Hypothalamus (tissue), 51 donors: ENCODE measurements at places on chromosomes 12 and 14.

GRCh38 chr12:108241986-108242703 lies 97.0 kb downstream of the CMKLR1 start:
- no peak for DNase-seq

- DNase-seq = no peak
Observed at GRCh38 chr14:99816217-99816616, 23.0 kb downstream of the EML1 start.

DNA sequence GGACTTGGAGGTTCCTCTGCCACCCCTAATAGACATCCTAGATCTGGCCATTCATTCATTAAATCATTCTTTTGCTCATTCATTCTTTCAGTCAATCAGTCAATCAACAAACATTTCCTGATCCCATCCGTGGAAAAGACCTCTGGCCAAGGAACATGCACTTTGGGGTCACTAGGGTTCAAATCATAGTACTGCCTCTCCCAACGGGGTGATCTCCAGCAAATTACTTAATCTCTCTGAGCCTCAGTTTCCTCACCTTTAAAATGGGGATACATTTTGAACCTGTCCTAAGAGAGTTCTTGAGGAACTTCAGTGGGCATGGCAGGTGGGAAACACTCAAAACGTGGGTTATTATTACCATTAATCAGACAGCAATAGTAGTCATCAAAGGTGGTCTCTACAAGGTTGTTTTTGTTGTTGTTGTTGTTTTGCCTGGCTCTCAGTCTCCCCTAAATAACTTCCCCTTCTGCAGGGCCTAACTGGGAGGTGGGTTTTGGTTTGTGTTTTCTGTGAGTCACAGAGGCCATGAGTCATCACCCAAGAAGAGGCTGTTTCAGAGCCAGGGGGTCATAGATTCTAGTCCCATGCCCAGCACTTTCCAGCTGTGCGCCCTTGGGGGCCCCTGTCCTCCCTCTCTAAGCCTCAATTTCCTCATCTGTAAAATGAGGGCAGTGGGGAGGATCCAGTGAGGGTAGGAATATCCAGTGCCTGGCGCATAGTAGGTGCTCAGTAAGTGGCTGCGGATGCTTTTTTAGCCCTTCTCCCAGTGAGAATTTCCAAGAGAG lies 16.9 kb upstream of the FAM222A start:
- DNase-seq = no peak

DNA sequence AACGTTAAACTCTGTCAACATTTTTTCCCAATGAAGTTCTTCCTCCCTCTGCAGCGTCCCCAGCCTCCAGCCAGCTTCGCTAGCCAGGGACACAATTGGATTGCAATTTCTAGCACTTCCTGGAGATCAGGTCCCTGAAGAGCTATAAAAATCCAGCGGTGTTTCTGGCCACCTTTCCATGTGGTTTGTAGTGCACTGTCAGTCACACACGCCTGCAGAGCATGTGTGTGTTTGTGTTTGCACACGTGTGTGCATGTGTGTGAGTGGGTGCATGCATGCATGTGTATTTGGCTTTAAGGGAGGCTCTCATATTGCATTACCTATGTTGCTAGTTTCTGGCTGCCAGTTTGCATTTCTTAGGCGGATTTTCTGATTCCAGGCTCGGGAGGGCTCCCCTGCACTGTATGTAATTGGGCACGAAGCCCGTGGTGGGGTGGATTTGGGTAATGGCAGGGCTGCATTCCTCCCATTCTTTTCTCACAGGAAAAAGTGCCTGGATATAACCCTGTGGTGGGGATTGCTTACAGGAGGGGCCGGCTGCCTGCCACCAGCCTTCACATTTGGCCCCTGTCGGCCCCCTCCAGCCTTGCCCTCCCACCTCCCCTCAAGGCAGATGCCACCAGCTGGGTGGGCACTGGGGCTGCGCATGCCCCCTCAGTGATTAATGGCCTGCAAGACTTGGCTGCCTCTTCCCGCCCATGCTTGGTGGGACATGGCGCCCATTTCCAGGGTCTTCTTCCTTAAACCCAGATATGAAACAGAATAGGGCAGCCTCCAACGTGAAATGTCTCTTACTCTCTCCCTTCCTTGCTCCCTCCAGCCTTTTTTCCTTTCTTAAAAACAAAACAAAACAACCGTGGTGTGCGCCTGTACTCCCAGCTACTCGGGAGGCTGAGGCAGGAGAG lies 74.0 kb downstream of the TSPAN9 start:
- no peak for DNase-seq

DNA sequence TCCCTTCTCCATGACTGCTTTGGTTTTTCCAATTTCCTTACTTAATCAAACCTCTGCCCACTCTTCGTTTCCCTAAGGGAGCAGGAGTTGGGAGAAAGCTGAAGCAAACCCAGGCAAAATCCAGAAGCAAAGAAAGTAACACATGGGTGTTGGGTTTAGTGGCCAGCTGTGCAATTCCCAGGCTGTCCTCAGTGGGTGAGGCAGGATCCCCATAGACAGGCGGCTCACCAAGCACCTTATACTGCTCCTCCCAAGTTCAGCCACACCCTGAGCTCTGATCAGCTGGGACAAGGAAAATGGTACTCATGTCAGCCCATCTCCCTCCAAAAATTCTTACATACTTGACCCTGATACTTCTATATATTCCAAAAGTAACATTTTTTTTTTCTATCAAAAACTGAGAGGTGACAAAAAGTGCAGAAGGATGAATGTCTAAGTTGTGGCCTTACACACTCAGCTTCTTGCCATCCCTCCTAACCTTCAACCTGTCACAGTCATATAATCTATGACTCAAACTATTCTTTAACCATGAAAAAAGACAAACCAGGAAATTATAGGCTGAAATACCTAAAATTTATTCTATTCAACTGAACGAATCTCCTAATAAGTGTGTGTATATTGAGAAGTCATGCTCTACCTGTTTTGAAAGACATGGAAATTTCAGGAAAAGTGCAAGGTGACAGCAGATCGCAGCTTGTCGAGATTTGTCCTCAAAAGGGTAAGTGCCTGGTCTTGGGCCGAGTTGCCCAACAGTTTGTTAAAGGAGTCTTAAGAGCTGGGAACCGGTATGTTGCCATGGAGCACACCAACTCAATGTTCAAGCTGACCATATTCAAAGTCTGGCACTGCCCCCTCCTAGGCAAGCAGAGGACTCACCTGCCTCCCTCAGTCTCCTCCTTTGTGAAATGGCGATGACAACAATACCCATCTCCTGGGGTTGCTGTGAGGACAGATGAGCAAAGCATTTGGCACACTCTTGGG lies 17.6 kb upstream of the ZFP36L1 start:
- no peak for DNase-seq

DNA sequence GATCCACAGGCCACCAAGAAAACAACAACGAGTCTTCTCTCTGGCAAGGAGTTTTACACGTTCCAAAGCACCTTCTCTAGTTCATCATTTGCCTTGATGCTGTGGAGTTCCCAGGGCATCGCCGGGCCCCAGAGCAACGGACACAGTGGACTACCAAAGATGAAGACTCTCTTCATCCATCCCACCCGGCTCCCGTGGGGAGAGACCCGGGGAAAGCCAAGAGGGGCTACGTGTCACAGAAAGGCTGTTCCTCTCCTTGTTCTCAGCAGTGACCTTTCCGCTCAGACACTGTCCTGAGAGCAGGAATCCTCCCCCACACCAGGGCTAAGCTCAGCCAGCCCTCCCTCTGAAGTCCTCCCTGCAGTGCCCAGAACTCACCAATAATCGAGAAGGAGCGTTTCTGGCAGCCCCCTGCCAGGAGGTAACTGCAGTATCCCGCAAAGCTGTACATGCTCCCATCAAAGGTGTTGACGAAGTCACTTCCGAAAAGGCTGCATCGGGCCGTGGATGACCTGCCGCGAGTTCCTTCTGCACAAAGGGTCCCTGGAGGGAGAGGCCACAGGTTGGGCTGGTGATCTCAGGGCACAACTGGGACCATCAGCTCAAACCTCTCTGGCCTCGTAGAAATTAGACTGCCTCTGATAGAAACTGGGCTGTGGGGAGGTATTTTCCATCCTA lies 3.5 kb downstream of the VWF start:
- no peak for DNase-seq

DNA sequence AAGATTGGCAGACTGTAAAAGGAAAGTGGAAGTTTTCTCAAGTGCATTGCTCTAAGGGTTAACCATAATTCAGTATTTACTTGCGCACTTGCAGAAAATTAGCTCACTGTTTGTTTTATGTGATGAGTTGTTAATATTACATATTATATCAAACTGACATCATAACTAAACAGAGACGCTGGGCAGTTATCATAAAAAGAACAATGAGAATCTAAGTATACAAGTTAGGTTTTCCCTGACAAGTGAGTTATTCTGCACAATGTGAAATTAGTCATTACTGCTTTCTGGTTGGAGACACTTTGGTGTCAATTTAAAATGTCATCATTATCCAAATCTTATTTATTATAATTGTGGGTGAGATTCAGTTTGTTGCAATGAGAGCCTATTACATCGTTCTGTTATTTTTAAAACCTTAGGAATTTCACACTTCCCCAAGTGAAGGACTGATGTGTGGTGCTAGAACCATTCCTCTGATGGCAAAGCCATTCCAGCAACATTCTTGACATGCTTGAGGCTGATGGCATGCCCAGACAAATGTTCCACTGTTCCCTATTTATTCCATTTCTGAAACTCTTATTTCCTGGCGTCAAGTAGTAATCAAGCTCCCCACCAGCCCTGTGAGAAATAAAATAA lies 90.1 kb upstream of the FLRT2 start:
- no peak for DNase-seq

GRCh38 chr14:29278301-29279263 lies 512.0 kb downstream of the FOXG1 start:
- no peak for DNase-seq

GRCh38 chr12:69096669-69097335 lies 142.6 kb upstream of the CPSF6 start:
- DNase-seq = no peak

DNA sequence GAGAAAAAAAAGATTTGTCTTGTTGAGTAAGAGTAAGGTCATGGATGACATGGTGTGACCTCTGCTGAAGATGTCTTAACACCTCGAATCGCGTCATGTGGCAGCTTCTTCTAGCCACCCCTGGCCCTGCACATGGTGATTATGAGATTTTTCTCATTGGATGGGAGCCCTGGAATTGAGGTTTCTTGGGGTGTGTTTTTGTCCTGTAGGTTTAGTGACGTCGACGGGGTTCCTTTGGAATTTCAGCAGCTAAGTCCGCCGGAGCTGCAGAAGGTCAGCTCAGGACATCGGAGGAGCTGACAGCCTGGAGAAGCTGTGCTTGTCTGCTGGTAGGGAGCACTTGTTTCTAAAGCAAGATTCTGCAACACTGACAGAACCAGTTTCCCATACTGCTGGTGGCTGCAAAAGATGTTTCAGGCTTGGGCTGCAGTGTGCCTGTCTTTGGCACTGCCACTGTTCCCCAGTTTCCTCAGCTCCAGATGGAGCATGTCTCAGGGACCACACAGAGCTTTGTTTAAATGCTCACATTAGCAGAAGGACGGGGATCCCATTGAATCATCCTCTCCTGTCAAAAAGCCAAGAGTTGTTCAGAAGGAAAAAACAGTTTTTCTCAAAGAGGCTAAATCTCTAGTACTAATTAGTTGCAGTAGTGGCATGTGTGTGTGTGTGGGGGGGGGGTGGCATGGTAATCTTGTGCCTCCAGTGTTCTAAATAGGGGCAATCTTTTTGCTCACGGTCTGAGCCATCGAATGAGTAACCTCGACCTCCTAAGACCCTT lies 5.2 kb upstream of the FOS start:
- DNase-seq = no peak

DNA sequence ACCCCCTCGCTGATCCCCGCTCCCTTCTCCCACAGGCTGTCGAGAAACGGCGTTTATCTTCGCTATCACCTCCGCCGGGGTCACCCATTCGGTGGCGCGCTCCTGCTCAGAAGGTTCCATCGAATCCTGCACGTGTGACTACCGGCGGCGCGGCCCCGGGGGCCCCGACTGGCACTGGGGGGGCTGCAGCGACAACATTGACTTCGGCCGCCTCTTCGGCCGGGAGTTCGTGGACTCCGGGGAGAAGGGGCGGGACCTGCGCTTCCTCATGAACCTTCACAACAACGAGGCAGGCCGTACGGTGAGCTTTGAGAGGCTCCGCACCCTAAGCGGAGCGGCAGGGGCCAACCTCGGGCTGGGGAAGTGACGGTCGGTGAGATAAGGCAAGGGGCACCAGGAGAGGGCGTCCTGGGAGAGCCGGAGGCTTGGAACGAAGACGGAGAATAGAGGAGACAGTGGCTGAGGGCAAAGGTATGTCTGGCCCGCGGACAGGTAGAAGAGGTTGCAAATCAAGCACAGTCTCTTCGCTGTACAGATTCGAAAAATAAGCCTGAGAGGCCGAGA lies 2.3 kb downstream of the WNT1 start:
- no peak for DNase-seq

GRCh38 chr12:120172053-120172452 lies 22.5 kb downstream of the GCN1 start:
- no peak for DNase-seq

- no peak for DNase-seq
Observed at GRCh38 chr12:15931590-15932053, 20.5 kb downstream of the DERA start.

GRCh38 chr12:97482143-97482693 lies 19.6 kb downstream of the RMST start:
- no peak for DNase-seq

- DNase-seq = no peak
Observed at GRCh38 chr14:98912655-98913054, 359.3 kb downstream of the BCL11B start.

- no peak for DNase-seq
Observed at GRCh38 chr12:47820631-47821345, 1.1 kb upstream of the HDAC7 start.

DNA sequence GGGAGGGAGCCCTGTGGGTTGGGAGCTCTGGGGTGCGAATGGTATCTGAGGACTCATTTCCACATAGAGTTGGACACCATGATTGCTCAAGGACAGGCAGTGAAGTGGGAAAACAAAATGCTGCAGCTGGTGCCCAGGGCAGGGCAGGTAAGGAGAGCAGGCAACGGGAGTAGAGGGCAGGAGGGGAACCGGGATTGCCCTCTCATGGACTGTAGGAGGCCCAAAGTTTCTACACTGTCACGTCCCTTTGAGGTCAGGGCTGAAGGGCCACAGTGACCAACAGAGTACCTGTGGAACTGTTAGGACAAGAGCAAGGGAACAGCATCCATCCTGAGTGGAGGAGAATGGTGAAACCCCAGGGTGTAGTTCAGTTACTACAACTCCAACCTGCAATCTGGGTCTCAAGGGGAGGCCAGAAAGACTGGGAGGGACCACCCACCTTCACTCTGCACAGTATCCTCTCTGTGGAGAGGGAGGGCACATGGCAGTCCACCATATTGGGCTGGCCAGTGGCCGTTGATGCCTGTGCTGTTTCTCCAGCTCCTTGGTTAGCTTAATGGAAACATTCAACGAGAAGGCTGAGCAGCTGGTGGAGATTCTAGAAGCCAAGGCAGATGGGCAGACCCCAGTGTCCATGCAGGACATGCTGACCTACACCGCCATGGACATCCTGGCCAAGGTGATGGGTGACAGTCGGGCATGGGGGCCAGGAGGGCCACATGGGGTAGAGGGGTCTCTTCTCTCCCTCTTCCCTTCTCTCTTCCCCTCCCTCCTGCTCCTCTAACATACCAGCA lies 22.2 kb downstream of the CYP46A1 start:
- no peak for DNase-seq

DNA sequence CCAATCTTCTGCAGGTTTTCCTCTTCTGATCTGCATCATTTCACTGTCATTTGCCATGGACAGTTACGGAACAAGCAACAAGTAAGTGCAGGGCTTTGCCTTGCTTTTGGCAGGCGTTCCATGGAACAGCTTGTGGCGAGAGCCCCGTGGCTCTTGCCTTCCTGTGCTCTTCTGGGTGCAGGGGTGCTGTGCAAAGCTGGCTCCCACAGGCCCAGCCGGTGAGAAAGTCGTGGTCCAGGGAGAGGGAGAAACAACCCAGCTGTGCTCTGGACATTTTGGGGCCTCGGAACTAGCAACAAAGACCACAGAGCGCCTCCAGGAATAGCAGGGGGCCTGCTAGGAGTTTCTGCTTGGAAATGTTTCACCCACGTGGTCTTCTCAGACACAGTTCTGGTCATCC lies 164.7 kb downstream of the ADGRD1 start:
- no peak for DNase-seq
